ENCODE measurements at places on chromosomes 11 and 22.

- peak; percentile 35 for DNase-seq
Observed at GRCh38 chr22:23478175-23478574, 101.9 kb downstream of the IGLL1 start.

GRCh38 chr11:83221694-83222093 is 28.2 kb downstream of the ANKRD42 start:
- DNase-seq: no peak

- no peak for DNase-seq
Observed at GRCh38 chr11:20754933-20755332, 85.5 kb downstream of the NELL1 start.

- no peak for DNase-seq
Observed at GRCh38 chr22:24133187-24133965, 47.9 kb upstream of the SUSD2 start.

- no peak for DNase-seq
Observed at GRCh38 chr11:116881143-116881542, 43.7 kb upstream of the APOA1 start.

DNA sequence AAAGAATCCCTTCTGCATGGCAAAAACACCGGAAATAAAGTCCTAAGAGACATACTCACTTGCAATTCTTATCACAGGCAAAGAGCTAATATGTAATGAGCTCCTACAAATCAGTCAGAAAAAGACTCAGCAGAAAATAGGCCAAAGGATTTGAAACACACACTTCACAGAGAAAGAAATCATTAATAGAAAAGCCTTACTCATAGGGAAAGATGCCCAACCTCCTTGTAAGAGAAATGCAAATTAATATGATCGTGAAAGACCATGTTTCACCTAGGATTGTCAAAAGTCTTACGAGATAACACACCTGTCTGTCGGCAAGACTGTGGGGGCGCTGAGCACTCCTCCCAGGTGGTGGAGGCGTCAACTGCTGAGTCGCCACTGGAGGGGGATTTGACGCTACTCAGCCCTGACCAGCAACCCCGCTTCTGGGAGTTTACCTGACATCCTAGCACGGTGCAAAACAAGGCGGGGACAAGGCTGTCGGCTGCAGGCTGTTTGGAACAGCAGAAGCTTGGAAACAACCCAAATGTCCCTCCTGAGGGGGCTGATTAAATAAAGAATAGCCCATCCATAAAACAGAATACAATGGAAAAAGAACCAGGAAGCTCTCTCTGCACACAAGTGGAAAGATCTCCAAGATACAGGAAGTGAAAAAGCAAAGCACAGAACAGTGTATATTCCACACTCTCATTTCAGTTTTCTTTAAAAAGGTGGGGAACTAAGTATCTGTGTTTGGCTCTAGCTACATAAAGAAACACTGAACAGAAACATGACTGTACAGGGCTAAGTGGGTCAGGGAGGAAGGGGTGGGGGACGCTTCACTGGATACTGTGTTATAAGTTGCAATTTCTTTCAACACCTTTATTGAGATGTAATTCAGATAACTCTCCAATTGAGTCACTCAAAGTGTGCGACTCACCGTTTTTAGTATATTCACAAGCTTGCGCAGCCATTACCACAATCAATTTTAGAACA is 11.5 kb downstream of the CSNK1E start:
- no peak for DNase-seq

DNA sequence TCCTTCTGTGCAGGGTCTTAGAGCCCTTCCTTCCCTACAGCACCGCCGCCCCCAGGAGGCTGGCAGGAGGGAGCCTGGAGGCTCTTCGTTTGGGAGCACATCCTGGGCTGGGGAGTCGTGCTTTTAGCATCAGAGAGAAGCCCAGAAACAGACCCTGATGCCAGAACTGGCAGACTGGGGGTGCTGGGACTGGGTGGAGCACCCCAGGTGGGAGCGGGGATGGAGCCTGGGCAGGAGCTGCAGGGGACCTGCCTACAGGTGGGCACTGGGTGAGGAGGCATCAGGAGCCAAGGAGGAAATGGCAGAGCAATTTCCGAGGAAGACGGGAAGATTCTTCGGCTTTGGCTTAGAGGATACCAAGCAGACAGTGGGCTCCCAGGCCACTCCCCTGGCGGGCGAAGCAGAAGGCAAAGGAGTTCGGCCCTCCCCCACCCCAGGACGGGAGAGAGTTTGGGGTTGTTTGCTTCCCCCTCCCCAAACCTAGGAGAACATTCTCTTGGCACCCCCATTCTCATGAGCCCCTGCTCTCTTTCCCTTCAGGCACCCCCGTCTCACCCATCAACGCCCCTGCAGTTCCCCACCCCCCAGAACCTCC is 1.1 kb downstream of the SYT7 start:
- no peak for DNase-seq

DNA sequence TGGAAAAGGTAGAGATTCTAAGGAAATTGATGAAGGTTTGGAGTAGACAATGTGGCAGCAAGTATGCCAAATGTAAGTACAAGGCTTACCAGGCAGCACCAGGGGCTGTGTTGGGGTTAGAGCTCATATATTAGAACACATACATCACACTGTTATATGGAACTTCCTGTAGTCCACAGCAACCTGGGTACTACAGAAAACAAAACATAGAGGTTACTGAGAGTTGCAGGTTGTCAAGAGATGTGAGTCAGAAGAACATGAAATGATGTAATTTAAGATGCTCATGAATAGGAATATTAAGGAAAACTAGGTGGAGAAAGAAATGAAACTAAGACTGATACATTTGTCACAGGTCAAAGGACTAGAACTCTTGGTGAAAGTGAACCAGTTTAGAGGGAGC is 22.0 kb downstream of the FAT3 start:
- DNase-seq: no peak

DNA sequence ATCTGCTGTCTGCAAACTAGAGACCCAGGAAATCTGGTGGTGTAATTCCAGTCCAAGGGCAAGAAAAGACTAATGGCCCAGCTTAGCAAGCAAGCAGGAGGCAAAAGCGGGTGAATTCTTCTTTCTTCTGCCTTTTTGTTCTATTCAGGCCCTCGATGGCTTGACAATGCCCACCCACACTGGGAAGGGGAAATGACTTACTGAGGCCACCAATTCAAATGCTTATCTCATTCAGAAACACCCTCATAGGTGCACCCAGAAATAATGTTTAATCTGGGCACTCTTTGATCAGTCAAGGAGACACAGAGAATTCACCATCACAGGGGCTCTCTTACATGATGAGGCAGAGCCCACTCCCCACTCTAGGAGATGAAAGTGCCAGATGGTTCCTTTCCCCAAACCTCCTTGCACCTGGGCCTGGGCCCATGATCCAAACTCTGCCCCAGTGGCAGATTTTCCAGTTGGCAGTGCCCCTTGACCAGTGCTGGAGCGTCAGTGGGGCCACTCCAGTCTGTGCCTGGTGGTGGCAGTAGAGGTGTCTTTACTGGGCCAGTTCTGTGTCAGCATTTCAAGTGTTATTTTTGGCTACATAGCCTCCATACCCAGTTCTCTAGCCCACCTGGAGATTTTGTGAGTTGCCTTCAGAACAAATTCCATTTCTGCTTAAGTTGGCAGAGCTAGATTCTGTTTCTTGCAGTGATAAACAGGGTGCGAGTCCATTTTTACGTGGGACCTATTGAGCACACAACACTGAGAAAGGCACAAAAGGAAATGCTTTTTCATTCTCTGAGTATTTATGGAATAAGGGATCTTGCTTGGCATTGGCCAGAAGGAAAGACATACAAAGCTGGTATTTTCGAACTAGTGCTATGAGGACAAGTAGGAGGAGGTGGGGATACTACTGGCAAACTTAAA is 7.5 kb downstream of the ELMOD1 start:
- no peak for DNase-seq

- DNase-seq: no peak
Observed at GRCh38 chr22:44585559-44586350, 87.7 kb upstream of the RTL6 start.

GRCh38 chr11:14444441-14445189 is 55.0 kb downstream of the COPB1 start:
- no peak for DNase-seq

Data from CMK (cell line).